ENCODE measurements at places on chromosomes 7 and 10. TPM values are rescaled to one million over a fixed set of nuclear protein-coding genes. Genes with fewer than 3 reads are reported as not detected.

DNA sequence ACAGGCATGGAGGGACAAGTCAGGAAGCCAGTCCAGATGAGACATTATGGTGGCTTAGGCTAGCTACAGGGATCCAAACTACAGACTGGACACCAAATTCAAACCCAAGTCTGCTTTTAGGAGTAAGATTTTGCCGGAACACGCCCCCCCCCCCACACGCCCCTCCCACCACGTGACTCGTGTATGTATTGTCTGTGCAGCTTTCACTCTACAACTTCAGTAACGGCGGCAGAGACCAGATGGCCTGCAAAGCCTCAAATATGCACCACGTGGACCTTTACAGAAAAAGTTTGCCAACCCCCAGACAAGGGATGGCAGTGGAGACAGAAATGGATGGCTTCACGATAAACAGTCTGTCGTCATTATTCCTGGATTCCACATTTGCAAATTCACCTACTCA, 14.5 kb downstream of the HIPK2 start:
- DNase-seq: no peak
- no peaks in the 10 kb centered on the region for H3K27me3 ChIP-seq
- no peaks in the 10 kb centered on the region for H3K36me3 ChIP-seq
- no peak overlapping the region for H3K4me3 ChIP-seq
- no peaks in the 10 kb centered on the region for H3K4me1 ChIP-seq
- no peak overlapping the region for H3K27ac ChIP-seq

DNA sequence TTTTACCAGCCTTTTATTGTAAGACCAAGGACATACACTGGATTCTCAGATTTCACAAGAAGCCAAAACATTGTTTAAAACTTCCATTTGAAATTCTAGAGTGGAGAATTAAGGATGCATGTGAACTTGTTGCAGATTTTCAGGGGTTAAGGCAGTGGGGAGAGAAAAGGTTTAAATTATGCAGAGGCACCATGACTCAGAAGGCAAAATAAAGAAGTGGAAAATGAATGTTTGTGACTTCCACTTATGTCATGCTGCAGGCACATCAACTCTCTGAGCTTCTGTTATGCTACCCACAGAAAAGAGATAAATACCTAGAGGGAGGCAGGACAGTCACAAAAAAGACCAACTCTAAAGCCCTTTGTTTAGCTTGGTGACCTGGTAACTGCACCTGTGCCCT, 84.4 kb upstream of the BET1 start:
- no peaks in the 10 kb centered on the region for H3K36me3 ChIP-seq
- peak; percentile 12 for DNase-seq
- no peak overlapping the region for H3K27ac ChIP-seq
- no peak overlapping the region for H3K4me3 ChIP-seq

- no peak overlapping the region for H3K4me3 ChIP-seq
- no peak for DNase-seq
- H3K36me3 ChIP-seq: no peaks in the 10 kb centered on the region
- H3K4me1 ChIP-seq: no peaks in the 10 kb centered on the region
- H3K27me3 ChIP-seq: no peaks in the 10 kb centered on the region
- H3K27ac ChIP-seq: no peak overlapping the region
Observed at GRCh38 chr7:73799282-73800141, 29.4 kb upstream of the CLDN3 start.

GRCh38 chr7:55273186-55273980, 91.8 kb upstream of the LANCL2 start:
- H3K36me3 ChIP-seq: no peaks in the 10 kb centered on the region
- no peaks in the 10 kb centered on the region for H3K4me1 ChIP-seq
- H3K27me3 ChIP-seq: no peaks in the 10 kb centered on the region
- H3K4me3 ChIP-seq: no peak overlapping the region
- H3K27ac ChIP-seq: no peak overlapping the region

- H3K4me3 ChIP-seq: no peak overlapping the region
- H3K27ac ChIP-seq: peak overlapping the region; percentile 1
- peaks cover 13% of the 10 kb centered on the region for H3K4me1 ChIP-seq
Observed at GRCh38 chr7:112422842-112423496, 27.3 kb upstream of the IFRD1 start.

- no peak overlapping the region for H3K27ac ChIP-seq
- DNase-seq: no peak
- H3K4me3 ChIP-seq: no peak overlapping the region
- H3K36me3 ChIP-seq: no peaks in the 10 kb centered on the region
- no peaks in the 10 kb centered on the region for H3K4me1 ChIP-seq
- H3K27me3 ChIP-seq: no peaks in the 10 kb centered on the region
Observed at GRCh38 chr10:116712519-116712918, 29.8 kb downstream of the HSPA12A start.

GRCh38 chr10:43965033-43965917, 316.6 kb upstream of the ZNF32 start:
- peaks cover 7% of the 10 kb centered on the region for H3K4me1 ChIP-seq
- no peak overlapping the region for H3K27ac ChIP-seq
- H3K4me3 ChIP-seq: no peak overlapping the region
- H3K36me3 ChIP-seq: no peaks in the 10 kb centered on the region
- DNase-seq: peak; percentile 19

- peaks cover 3% of the 10 kb centered on the region for H3K36me3 ChIP-seq
- no peak overlapping the region for H3K27ac ChIP-seq
- H3K4me3 ChIP-seq: no peak overlapping the region
Observed at GRCh38 chr7:45015313-45015712, 15.3 kb downstream of the CCM2 start.

DNA sequence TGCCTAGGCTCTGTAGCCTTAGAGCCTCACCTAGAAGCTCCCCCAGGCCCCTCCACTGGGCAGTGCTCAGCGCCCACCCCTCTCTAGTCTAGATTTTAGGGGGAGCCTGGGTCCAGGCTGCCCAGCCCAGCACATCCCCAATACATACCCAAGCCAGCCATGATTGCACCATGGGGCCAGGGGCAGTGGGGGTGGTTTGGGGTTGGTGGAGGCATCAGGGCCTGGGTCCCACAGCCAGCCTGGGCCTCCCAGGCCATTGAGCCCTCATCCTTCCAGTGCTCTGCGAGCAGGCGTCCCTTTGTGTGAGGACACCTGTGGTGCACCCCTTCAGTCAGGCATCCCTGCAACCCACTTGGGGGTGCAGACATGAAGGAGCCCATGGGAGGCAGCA, 76.9 kb upstream of the RET start:
- H3K36me3 ChIP-seq: no peaks in the 10 kb centered on the region
- H3K27me3 ChIP-seq: no peaks in the 10 kb centered on the region
- DNase-seq: no peak

DNA sequence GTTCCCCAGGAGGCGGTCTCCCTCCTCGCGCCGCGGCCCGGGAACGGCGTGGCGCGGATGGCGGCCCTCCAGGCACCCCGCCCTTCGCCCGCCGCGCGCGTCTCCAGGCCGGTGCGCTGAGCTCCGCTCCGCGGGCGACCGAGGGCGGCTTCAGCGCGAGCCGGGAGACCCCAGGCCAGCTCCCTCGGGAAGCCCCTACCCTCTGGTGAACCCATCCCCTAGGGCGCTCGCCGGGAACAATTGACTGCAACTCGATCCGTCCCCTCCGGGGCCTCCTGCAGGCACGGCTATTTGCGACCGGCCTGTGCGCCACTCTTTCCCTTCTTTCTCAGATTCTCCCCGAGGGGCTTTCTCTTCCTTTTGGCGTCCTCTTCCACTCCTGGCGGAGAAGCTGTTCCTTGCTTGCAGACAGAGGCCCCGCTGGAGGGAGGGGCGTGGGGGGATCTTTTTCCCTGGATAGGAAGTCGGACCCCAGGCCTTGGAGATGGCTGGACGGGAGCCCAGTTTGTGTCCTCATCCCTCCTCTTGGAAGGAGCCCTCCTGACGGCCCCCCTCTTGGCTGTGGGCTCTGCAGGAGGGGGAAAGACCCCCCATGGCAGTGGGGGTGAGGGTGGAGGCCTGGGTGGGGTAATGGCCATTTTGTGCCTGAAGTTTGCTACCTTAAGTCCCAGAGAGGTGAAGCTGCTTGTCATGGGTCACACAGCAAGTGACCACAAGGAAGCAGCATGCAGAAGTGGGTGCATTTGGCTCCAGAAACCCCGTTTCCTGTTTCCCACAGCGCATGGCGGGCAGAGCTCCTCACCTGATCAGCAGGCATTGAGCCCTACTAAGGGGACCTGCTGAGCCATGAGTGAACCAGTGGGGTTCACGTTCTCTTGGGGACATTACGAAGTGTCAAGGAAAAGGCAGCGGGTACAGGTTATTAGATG, 171.2 kb upstream of the TNRC18 start:
- peak overlapping the region; percentile 97 for H3K4me3 ChIP-seq
- peak overlapping the region; percentile 85 for H3K27ac ChIP-seq
- DNase-seq: peak; percentile 80

- H3K36me3 ChIP-seq: no peaks in the 10 kb centered on the region
- no peak for DNase-seq
- H3K4me1 ChIP-seq: no peaks in the 10 kb centered on the region
Observed at GRCh38 chr7:130415006-130415405, 25.8 kb downstream of the CEP41 start.

GRCh38 chr7:47404010-47404409, 177.9 kb downstream of the TNS3 start:
- peaks cover 5% of the 10 kb centered on the region for H3K27me3 ChIP-seq
- no peak for DNase-seq
- no peak overlapping the region for H3K4me3 ChIP-seq
- no peaks in the 10 kb centered on the region for H3K36me3 ChIP-seq
- H3K27ac ChIP-seq: no peak overlapping the region

- H3K27ac ChIP-seq: no peak overlapping the region
- no peaks in the 10 kb centered on the region for H3K36me3 ChIP-seq
- peaks cover 14% of the 10 kb centered on the region for H3K4me1 ChIP-seq
- peak; percentile 67 for DNase-seq
- H3K4me3 ChIP-seq: peak overlapping the region; percentile 35
Observed at GRCh38 chr7:100568896-100569844, 4.5 kb downstream of the SAP25 start.

DNA sequence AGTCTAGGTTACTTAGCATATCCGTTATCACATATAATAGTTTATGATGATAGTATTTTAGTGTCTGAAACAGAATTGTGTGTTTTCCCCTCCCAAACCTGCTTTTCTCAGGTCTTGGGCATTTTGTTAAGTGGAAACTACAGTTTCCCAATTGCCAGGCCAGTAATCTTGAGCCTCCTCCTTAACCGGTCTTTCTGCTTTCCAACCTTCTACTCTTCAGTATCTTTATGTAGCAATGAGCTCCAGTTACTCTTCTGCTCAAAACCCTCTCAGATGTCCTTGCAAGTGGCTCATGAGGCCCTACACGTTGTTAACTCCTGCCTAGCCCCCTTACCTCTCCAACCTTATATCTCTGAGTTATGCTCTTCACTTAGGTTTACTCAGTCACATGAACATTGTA, 22.0 kb downstream of the WAC start:
- H3K36me3 ChIP-seq: peaks cover 59% of the 10 kb centered on the region
- no peak overlapping the region for H3K27ac ChIP-seq
- DNase-seq: no peak
- no peaks in the 10 kb centered on the region for H3K27me3 ChIP-seq

ZCWPW1 gene
- 1.1 TPM for total RNA-seq

NEUROG3 gene
- total RNA-seq: not detected

SEMA3C gene
- total RNA-seq: 12.4 TPM

UTF1 gene
- total RNA-seq: not detected

PIP gene
- total RNA-seq: not detected

PALD1 gene
- total RNA-seq: 9.9 TPM

CPA2 gene
- total RNA-seq: 0.26 TPM

PKD2L1 gene
- total RNA-seq: not detected

MINPP1 gene
- 15.2 TPM for total RNA-seq
